Naive thymus-derived CD4-positive, alpha-beta T cell (primary cell): ENCODE measurements at places on chromosomes 6 and 20. TPM values are rescaled to one million over a fixed set of nuclear protein-coding genes. Genes with fewer than 3 reads are reported as not detected.
A peak's percentile ranks its signal among the peaks of the same experiment; 100 is the strongest.

DNA sequence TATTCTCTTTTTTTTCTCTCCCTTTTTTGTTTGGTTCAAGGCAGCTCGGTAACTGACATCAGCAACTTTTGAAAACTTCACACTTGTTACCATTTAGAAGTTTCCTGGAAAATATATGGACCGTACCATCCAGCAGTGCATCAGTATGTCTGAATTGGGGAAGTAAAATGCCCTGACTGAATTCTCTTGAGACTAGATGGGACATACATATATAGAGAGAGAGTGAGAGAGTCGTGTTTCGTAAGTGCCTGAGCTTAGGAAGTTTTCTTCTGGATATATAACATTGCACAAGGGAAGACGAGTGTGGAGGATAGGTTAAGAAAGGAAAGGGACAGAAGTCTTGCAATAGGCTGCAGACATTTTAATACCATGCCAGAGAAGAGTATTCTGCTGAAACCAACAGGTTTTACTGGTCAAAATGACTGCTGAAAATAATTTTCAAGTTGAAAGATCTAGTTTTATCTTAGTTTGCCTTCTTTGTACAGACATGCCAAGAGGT is 10.6 kb downstream of the HEY2 start:
- no peak overlapping the region for H3K4me3 ChIP-seq
- no peak overlapping the region for H3K27ac ChIP-seq
- H3K4me1 ChIP-seq: no peaks in the 10 kb centered on the region
- no peaks in the 10 kb centered on the region for H3K27me3 ChIP-seq

DNA sequence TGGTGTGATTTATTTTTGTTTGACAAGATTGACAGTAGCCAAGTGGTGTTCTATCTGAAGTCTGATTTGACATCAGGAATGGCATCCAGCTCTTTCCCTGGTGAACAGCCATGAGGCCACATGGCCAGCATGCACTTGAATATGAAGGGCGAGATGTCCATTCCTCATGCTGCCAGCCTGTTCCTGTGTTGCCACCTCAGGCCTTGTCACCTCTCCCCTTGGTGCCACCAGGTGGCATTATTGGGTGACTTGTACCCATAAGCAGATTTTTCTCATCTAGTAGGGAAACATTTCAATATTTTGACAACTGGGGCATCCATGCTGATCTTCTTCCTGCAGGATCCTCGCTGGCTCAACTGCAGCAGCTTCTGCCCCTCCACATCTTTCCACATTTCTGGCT is 199.1 kb downstream of the ERMARD start:
- H3K27ac ChIP-seq: no peak overlapping the region
- H3K36me3 ChIP-seq: no peaks in the 10 kb centered on the region
- no peaks in the 10 kb centered on the region for H3K4me1 ChIP-seq
- peaks cover 2% of the 10 kb centered on the region for H3K27me3 ChIP-seq
- peak; percentile 31 for DNase-seq

GRCh38 chr6:13303668-13304017 is 24.7 kb downstream of the TBC1D7 start:
- H3K4me1 ChIP-seq: peaks cover 14% of the 10 kb centered on the region
- H3K27ac ChIP-seq: no peak overlapping the region
- no peak for DNase-seq
- H3K4me3 ChIP-seq: no peak overlapping the region
- no peaks in the 10 kb centered on the region for H3K27me3 ChIP-seq
- peaks cover 68% of the 10 kb centered on the region for H3K36me3 ChIP-seq

- H3K4me3 ChIP-seq: no peak overlapping the region
- no peaks in the 10 kb centered on the region for H3K4me1 ChIP-seq
- H3K27me3 ChIP-seq: no peaks in the 10 kb centered on the region
- no peak overlapping the region for H3K27ac ChIP-seq
Measured at GRCh38 chr20:61349447-61350165, 97.5 kb downstream of the CDH4 start.

DNA sequence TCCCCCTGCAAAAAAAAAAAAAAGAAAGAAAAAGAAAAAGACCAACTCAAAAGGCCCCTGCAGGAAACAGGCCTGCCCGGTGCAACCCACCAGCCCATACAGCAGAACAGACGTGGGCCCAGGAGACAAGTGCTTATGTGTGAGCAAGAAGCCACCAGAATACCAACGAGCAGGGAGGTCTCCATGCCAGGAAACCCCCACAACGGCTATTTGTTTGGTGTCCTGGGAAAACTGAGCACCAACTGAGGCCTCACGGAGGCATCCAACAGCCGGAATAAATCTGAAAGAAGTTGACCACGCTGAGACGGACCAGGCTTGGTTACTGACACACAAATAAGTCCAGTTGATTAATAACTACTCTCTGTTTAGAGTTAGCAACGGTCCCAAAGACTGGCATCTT is 29.7 kb downstream of the PTPRT start:
- no peaks in the 10 kb centered on the region for H3K27me3 ChIP-seq
- no peak overlapping the region for H3K27ac ChIP-seq
- H3K4me3 ChIP-seq: no peak overlapping the region
- no peaks in the 10 kb centered on the region for H3K4me1 ChIP-seq

GRCh38 chr6:3405679-3406078 is 51.2 kb downstream of the SLC22A23 start:
- no peak overlapping the region for H3K4me3 ChIP-seq
- H3K27ac ChIP-seq: no peak overlapping the region
- no peak for DNase-seq
- peaks cover 8% of the 10 kb centered on the region for H3K36me3 ChIP-seq

DNA sequence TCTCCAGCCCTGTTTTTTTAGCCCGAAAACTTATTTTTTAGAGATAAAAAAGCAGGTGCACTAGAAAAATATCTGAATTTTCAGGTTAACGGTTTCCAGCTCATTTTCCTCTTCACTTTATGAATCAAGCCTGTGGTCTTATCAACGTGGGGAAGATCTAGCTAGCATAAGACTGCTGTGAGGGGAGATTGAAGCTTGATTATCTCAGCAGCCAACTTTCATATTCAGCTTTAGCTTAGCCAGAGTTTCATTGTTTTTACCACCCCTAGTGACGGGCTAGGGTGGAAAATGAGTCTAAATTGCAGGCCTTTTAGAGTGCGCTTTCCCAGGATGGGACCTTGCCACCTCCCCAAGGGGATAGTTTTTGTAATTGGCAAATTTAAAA is 11.9 kb upstream of the RBM38 start:
- H3K4me1 ChIP-seq: peaks cover 13% of the 10 kb centered on the region
- H3K27me3 ChIP-seq: no peaks in the 10 kb centered on the region
- H3K4me3 ChIP-seq: no peak overlapping the region

- no peaks in the 10 kb centered on the region for H3K36me3 ChIP-seq
- peak overlapping the region; percentile 59 for H3K27ac ChIP-seq
- peak overlapping the region; percentile 77 for H3K4me3 ChIP-seq
- no peaks in the 10 kb centered on the region for H3K27me3 ChIP-seq
- H3K4me1 ChIP-seq: peaks cover 17% of the 10 kb centered on the region
- DNase-seq: no peak
Measured at GRCh38 chr6:128519931-128520435, 416 bp downstream of the PTPRK start.

- H3K4me3 ChIP-seq: no peak overlapping the region
- no peaks in the 10 kb centered on the region for H3K36me3 ChIP-seq
- no peak for DNase-seq
- H3K4me1 ChIP-seq: no peaks in the 10 kb centered on the region
Measured at GRCh38 chr6:170172825-170173256, 118.0 kb downstream of the DLL1 start.

DNA sequence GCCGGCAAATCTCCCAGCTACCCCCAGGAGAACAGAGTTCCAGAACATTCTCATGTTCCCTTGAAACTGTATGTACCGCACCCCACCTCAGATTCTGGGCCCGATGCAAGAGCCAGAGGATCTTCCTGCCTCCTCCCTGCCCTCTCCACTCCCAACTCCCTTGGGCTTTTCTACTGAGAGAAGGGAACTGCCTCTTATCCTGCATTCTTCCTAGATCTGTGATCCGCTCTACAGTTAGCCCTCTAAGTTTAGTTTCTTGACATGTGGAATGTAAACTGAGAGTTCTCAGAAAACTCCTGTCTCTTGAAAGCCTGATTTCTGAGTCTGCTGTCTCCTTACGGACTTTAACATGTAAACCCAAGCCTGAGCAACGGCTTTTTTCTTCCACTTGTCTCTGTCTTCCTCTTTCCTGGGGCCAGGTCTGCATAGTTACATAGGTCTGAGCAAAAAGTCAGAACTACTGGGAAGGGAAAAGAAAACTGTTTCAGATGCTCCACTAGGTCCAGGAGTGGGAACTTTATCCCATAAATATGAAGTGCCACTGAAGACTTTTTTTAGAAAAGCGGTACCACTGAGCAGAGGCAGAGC is 86.5 kb upstream of the TNFAIP3 start:
- H3K4me3 ChIP-seq: no peak overlapping the region
- H3K27ac ChIP-seq: no peak overlapping the region
- H3K27me3 ChIP-seq: no peaks in the 10 kb centered on the region
- H3K4me1 ChIP-seq: no peaks in the 10 kb centered on the region

GRCh38 chr6:108555399-108556052 is 5.2 kb upstream of the FOXO3 start:
- H3K4me1 ChIP-seq: peaks cover 6% of the 10 kb centered on the region
- H3K27me3 ChIP-seq: no peaks in the 10 kb centered on the region
- H3K4me3 ChIP-seq: no peak overlapping the region
- no peaks in the 10 kb centered on the region for H3K36me3 ChIP-seq

GRCh38 chr6:81666481-81666880 is 86.0 kb downstream of the TENT5A start:
- no peak for DNase-seq
- no peaks in the 10 kb centered on the region for H3K4me1 ChIP-seq
- no peaks in the 10 kb centered on the region for H3K36me3 ChIP-seq

DNA sequence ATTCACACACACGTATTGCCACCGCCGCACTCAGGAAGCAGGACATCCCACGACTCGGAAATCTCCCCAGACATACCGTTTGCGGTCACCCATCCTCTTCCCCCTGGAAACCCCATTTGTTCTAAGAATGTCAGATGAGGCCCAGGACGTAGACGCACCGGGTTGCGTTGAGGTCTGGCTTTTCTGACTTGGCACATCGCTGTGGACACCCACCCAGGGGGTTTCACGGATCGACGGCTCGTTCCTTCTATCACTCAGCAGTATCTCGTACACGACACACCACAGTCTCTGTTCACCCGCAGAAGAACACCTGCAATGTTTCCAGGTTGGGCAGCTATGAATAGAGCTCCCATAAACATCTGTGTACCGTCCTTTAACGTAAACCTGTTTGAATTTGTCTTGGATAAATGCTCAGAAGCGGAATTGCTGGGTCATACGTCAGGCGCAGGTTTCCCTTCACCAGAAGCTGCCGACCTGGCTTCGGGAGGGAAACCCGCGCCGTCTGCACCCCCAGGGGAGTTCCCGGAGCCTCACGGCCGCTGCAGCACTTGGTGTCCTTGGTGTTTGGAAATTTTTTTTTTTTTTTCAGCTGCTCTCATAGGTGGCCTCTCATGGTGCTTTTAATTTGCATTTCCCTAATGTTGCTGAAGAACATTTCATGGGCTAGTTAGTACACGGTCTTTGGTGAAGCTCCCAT is 9.3 kb upstream of the EEF1A2 start:
- no peaks in the 10 kb centered on the region for H3K27me3 ChIP-seq
- no peak overlapping the region for H3K27ac ChIP-seq
- H3K4me3 ChIP-seq: no peak overlapping the region
- no peaks in the 10 kb centered on the region for H3K4me1 ChIP-seq
- H3K36me3 ChIP-seq: no peaks in the 10 kb centered on the region
- DNase-seq: no peak

- H3K36me3 ChIP-seq: no peaks in the 10 kb centered on the region
- H3K4me1 ChIP-seq: no peaks in the 10 kb centered on the region
- no peak overlapping the region for H3K4me3 ChIP-seq
- no peak overlapping the region for H3K27ac ChIP-seq
- DNase-seq: no peak
- no peaks in the 10 kb centered on the region for H3K27me3 ChIP-seq
Measured at GRCh38 chr6:126605089-126605488, 265.2 kb downstream of the CENPW start.

DNA sequence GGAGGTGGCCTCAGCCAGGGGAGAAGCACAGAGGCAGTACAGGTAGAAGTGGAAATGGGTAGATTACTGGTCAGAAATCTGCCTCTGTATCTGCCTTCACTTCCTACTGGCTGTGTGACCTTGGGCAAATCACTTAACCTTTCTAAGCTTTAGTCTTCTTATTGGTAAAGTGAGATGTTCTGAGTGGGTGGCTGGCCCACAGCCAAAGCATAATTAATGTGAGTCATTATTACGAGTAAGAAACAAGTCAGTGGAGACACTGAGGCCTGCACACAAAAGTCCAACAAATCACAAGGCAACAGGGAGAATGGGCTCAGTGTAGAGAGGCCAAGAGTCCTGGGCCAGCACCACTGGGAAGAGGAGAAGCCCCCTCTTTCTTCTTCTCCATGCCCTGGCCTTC is 39.1 kb downstream of the NRN1 start:
- H3K4me1 ChIP-seq: no peaks in the 10 kb centered on the region
- H3K27ac ChIP-seq: no peak overlapping the region

The GFOD1 gene
- not detected for polyA plus RNA-seq

The MOG gene
- polyA plus RNA-seq: not detected

The CNPY3 gene
- polyA plus RNA-seq: 134 TPM

The ECT2L gene
- polyA plus RNA-seq: 0.15 TPM

The MYBL2 gene
- not detected for polyA plus RNA-seq

The PACRG gene
- polyA plus RNA-seq: 2.2 TPM

The FOXQ1 gene
- polyA plus RNA-seq: not detected

The CNR1 gene
- not detected for polyA plus RNA-seq

The HDGFL1 gene
- not detected for polyA plus RNA-seq

The SAMD3 gene
- 62.6 TPM for polyA plus RNA-seq

The CPXM1 gene
- polyA plus RNA-seq: 0.12 TPM

The TRIM40 gene
- polyA plus RNA-seq: not detected

The TCP11 gene
- not detected for polyA plus RNA-seq
